ENCODE measurements at places on chromosomes 16 and 17.

GRCh38 chr16:19883966-19884485, 622 bp downstream of the GPRC5B start:
- DNase-seq, result no peak

DNA sequence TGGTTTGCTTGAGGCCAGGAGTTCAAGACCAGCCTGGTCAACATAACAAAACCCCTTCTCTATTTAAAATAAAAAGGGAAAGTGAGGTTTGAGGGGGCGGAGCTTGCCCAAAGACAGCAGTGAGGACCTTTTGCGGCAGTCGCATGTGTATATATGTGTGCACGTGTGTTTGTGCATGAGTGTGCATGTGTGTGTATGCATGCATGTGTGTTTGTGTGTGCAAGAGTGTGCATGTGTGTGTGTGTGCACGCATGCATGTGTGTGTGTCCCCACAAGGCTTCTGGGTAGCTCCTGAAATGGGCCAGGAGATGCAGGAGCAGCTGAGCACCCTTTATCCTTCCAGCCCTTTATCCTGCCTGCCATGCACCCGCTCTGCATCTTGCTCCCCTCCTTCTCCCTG, 9.0 kb downstream of the RHBDL3 start:
- no peak for DNase-seq

DNA sequence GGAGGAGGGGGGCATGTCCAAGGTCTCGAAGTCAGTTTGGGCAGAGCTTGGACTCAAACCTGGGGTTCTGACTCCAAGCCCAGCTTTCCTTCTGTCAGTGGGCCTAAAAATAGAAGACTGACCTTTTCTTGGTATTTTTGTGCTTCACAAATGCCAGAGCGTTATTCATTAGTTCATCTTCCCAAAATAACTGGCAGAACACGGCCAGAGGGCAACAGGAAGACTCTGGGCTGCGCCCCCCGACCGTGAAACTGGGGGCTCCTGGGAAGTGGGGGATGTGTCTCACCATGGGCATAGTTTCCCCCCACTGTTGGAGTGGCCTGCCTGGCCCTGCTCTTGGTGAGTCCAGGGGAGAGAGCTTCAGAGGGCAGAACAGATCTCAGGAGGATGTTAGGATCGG, 94.0 kb downstream of the SOCS1 start:
- DNase-seq, result no peak

GRCh38 chr16:81279392-81279791, 35.4 kb upstream of the GAN start:
- no peak for DNase-seq

DNA sequence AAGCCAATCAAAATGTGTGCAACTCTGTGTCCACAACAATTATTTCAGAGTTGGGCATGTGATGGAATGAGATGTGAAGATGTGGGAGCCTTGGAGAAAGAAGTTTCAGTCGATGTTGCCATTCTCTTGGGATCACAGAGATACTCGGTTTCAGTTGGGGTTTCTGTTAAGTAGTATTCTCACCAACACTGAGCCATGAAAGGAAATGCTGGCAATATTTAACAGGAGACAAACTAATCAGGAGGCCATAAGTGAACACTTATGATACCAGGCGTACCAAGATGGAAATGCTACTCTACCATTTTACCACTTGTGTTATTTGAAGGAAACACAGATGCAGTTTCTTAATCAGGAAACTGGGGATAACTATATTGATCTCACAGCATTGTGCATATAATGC, 53.3 kb upstream of the NUDT7 start:
- DNase-seq, result no peak
